ENCODE measurements at places on chromosomes 3 and 15. TPM values are rescaled to one million over a fixed set of nuclear protein-coding genes. Genes with fewer than 3 reads are reported as not detected.

GRCh38 chr3:41293169-41293681 is 93.9 kb downstream of the CTNNB1 start:
- DNase-seq = no peak

DNA sequence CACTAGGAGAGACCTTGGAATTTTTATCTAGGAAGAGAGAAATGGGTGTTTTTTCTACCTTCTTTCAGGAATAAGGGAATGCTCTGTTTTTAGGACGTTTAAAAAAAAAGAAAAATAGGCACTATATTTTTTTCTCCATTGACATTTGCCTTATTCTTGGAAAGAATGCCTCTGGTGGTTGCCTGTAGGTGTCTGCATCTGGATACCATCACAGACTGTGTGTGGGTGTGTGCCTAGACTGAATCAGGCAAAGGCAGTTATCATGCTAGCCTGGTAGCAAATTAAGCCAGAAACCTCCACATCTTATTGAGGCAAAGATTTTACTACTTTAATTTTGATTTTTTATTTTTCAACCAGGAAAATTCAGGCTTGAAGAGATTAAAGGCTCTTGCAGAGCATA is 513.6 kb upstream of the KCNMB2 start:
- no peak for DNase-seq

DNA sequence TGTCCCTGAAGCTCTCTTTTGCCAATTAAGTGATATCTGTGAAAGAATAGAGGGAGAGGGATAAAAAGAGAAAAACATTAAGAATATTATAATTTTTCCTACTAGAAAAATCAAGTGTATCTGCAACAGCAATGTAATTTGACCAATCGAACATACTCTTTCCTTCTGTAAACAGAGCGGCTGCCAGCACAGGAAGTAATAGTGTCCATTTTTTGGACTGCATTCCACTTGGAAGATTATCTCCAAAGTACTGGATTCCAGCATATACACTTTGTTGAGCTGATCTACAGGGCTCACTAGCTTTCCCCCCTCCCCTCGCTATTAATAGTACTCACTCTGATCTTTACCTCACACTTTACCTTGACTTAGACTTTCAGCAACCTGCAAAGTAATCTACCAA is 90.4 kb downstream of the SUCLG2 start:
- no peak for DNase-seq

PROS1 gene
- 6.9 TPM for total RNA-seq

DGKG gene
- 0.86 TPM for total RNA-seq

GRCh38 chr3:47985381-47985780 is 30.8 kb downstream of the MAP4 start:
- DNase-seq = no peak

MASP1 gene
- 0.57 TPM for total RNA-seq

DYNLT2B gene
- 18.8 TPM for total RNA-seq

- DNase-seq = no peak
Measured at GRCh38 chr15:63912061-63912615, 78.4 kb upstream of the HERC1 start.

TRANK1 gene
- 14.7 TPM for total RNA-seq

Measured in endodermal cell (in vitro differentiated cells).